ENCODE measurements at places on chromosomes 7 and 10.

DNA sequence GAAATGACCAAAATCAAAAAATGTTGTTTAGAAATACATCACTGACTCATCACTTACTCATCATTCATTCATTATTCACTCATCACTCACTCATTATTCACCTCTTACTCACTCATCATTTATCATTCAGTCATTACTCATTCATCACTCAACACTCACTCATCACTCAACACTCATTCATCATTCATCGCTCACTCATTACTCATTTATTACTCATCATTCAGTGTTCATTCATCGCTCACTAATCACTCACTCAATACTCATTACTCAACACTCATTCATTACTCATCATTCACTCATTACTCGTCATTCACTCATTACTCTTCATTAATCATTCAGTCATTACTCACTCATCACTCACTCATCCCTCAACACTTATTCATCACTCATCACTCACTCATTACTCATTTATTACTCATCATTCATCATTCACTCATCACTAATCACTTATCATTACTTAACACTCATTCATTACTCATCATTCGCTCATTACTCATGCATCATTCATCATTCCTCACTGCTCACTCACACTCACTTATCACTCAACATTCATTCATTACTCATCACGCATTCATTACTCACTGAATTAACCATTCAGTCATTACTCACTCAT is 238.5 kb downstream of the ADARB2 start:
- DNase-seq, result no peak

DNA sequence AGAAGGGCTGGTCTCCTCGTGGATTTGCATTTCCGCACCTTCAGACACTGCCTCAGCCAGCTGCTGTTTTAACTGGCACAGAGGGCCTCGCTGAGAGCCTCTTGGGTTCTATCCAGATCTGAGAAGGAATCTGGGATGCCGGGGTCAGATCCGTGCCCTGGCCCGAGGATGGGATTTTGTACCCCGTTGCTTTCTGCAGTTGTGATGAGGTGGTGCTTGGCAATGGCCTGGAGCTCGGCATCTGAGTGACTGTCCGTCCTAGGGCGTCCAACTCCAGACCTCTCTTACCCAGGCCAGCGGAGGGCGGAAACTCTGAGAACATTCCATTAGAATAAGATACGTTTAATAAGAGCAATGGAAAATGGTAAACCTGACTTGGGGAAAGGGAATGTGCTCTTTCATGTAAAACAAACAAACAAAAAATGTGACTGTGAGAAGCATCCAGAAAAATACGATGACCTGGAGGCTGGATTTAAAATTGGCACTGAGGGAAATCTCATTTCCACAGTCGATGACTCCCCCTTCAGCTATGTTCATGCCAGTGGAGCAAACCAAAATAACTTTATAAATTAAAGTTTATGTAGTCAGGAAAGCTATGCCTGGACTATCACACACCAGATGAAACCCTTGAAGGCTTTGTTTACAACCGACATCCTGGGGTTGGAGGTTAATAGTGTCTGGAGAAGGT is 39.6 kb downstream of the GRK5 start:
- no peak for DNase-seq

DNA sequence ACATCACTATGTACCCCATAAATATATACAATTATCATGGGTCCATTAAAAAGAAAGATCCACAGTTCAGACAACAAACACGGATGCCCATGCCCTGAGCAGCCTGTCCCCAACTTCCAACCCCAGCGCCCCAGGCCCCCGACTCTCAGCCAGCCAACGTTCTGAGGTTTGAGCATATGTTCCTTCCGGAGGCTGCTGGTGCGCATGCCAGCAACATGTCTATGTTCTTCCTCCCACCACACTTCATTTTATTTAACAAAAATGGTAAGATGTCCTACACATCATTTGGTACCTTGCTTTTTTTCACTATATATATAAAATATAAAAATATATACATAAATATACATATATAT is 250.9 kb downstream of the MAD1L1 start:
- no peak for DNase-seq

- DNase-seq, result no peak
These were observed 149.5 kb downstream of the TMEM168 start for GRCh38 chr7:112640685-112641084.

DNA sequence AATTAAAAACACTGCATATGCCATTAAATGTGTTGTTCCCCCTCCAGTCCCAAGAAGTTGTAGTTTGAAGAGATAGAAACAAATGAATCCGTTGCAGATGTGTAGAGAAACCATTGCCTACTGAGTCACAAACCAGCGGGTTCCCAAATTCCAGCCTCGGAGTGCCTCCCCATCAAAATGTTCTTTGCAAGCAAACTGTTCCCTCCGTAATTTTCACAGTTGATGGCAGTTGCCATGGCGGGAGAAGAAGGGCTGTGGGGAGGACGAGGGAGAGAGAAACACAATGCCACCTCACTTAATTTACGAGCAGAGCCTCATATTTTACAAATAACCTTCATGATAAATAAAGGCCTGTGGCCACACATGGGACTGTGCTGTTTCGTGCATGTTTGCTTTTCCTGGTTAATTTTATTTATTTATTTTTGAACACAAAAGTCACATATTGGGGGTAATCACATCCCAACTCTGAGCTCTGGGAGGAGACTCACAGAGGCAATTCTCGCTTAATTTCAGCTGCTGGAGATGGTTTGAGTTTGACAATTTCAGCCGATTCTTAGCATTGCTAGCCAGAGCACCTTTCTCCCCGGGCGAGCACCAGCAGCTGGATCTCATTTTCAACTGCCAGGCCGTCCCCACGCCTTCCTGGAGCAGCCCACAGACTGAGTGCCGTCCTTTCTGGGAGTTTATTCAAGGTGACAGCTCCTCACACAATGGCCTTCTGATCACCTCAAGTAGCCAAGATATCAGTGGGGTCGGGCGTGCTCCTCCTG is 1084.2 kb downstream of the KCNMA1 start:
- DNase-seq, result no peak

Data from activated T-cell treated with anti-CD3 and anti-CD28 coated beads for 48 hours (primary cell).